Right lobe of liver (tissue), 6 donors: ENCODE measurements at places on chromosomes 11 and 22. TPM values are rescaled to one million over a fixed set of nuclear protein-coding genes. Genes with fewer than 3 reads are reported as not detected.

ROBO4 gene
- 7.7 TPM for total RNA-seq

IFITM10 gene
- 5.1 TPM for total RNA-seq

CTSW gene
- 1.2 TPM for total RNA-seq

ANKK1 gene
- not detected for total RNA-seq

DNA sequence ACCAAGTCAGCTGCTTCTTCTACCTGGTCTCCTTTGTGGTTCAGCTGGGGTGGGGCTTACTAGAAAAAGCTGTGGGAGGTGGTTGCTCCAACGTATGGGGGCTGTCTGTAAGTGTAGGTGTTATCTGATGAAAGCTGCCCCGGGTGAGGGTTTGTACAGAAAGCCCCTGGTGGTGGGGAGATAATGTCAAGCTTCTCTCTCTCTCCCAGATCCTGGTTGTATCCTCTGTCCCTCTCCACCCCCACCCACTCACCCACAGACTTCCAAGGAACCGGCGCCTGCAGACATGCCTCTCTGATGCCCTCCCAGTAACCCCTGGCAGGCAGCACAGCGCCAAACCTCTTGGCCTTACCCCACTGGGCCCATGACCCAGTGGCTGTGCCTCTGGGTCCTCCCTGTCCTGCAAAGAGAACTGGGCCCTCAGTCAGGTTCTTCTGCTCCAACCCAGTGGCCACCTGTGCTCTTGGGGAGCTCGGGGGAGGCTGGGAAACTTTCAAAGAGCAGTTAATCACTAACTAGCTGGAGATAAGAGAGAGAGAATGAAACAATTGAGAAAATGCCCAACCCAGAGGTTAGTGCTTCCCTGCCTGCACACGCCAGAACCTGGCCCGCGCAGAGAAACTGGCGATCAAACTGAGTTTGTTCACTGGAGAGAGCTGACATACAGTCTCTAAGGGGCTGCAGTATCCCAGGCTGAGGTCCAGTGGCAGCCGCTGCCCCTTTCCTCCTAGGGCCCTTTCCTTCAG is 20.4 kb upstream of the EHF start:
- no peaks in the 10 kb centered on the region for H3K36me3 ChIP-seq
- peak; percentile 55 for DNase-seq
- no peak overlapping the region for H3K4me3 ChIP-seq
- no peaks in the 10 kb centered on the region for H3K4me1 ChIP-seq
- H3K27ac ChIP-seq, result peak overlapping the region; percentile 79

DNA sequence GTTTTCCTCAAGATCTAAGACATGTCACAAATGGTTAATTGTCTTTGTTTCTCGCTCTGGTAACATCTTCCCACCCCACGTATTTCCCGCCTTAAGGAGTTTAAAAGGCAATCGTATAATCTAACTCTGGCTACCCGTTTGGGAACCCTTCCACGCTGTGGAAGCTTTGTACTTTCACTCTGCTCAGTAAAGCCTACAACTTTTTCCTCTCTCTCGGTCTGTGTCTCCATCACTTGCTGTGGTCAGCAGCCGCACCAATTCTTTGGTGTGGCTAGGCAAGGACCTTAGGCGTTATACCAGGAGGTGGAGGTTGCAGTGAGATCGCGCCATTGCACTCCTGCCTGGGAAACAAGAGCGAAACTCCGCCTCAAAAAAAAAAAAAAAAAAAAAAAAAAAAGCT is 1430.1 kb downstream of the LRRC4C start:
- H3K27me3 ChIP-seq, result no peaks in the 10 kb centered on the region
- no peak for DNase-seq
- H3K4me3 ChIP-seq, result no peak overlapping the region

GRCh38 chr11:12591706-12592105 is 82.5 kb upstream of the TEAD1 start:
- H3K27me3 ChIP-seq, result no peaks in the 10 kb centered on the region
- H3K36me3 ChIP-seq, result no peaks in the 10 kb centered on the region
- no peak for DNase-seq
- no peak overlapping the region for H3K4me3 ChIP-seq
- no peak overlapping the region for H3K27ac ChIP-seq

- no peaks in the 10 kb centered on the region for H3K36me3 ChIP-seq
- no peak overlapping the region for H3K27ac ChIP-seq
- H3K27me3 ChIP-seq, result no peaks in the 10 kb centered on the region
- peak overlapping the region; percentile 62 for H3K4me3 ChIP-seq
Measured at GRCh38 chr11:66727282-66728037, 1.6 kb downstream of the SPTBN2 start.

- no peak overlapping the region for H3K4me3 ChIP-seq
- H3K27me3 ChIP-seq, result no peaks in the 10 kb centered on the region
- peaks cover 18% of the 10 kb centered on the region for H3K4me1 ChIP-seq
- H3K27ac ChIP-seq, result no peak overlapping the region
- no peaks in the 10 kb centered on the region for H3K36me3 ChIP-seq
- DNase-seq, result no peak
Measured at GRCh38 chr11:70024773-70025045, 53.4 kb upstream of the ANO1 start.

DNA sequence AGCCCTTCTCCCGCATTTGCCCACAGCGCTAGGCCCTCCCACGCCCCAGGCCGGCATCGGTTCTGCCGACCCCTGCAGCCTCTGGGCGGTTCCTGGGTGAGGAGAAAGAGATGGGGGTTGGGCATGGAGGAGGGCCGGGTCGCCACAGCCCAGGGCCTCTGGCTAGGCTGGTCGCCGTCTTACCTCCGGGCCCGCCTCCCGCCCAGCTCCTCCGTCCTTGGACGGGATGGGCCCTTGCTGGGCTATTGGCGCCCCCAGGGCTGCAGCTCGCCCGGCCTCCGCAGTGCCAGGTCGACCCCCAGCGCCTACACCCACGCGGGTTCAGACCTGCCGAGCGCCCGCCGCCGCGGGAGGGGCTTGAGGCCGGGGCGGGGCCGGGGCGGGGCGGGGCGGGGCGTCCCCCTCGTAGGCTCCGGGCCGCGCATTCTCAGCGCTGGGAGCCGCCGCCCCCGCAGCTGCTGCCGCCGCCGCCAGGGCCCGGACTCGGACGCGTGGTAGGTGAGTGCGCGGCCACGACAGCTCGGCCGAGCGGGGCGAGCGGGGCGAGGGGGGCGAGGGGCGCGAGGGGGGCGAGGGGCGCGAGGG is at the start of gene CD151:
Gene CD151 (plus strand): TSS at position 424 of the 585 bp plus-strand sequence. CDS start 3,118 bp downstream, outside the sequence.
- peak within 1 kb of the TSS; percentile 63 for H3K27ac ChIP-seq
- DNase-seq, result no peak
- no peaks in the 10 kb centered on the region for H3K4me1 ChIP-seq
- H3K4me3 ChIP-seq, result peak within 1 kb of the TSS; percentile 75
- no peaks in the 10 kb centered on the region for H3K27me3 ChIP-seq

GRCh38 chr22:39808081-39808480 is 85.5 kb downstream of the ENTHD1 start:
- DNase-seq, result no peak
- H3K4me3 ChIP-seq, result no peak overlapping the region
- no peaks in the 10 kb centered on the region for H3K27me3 ChIP-seq

GRCh38 chr22:26837784-26838470 is 180.5 kb downstream of the MIAT start:
- DNase-seq, result no peak
- H3K4me3 ChIP-seq, result no peak overlapping the region
- no peaks in the 10 kb centered on the region for H3K4me1 ChIP-seq

GRCh38 chr11:65856689-65857499 is 1.1 kb downstream of the CFL1 start:
- peak overlapping the region; percentile 97 for H3K4me3 ChIP-seq
- peak overlapping the region; percentile 94 for H3K27ac ChIP-seq
- H3K27me3 ChIP-seq, result no peaks in the 10 kb centered on the region
- no peaks in the 10 kb centered on the region for H3K4me1 ChIP-seq

- H3K36me3 ChIP-seq, result no peaks in the 10 kb centered on the region
- no peak overlapping the region for H3K27ac ChIP-seq
- no peak overlapping the region for H3K4me3 ChIP-seq
Measured at GRCh38 chr11:78696177-78696576, 121.5 kb upstream of the NARS2 start.

GRCh38 chr22:33958741-33959140 is 38.5 kb upstream of the LARGE1 start:
- no peaks in the 10 kb centered on the region for H3K36me3 ChIP-seq
- no peak overlapping the region for H3K4me3 ChIP-seq
- no peak for DNase-seq
- no peaks in the 10 kb centered on the region for H3K27me3 ChIP-seq
- H3K4me1 ChIP-seq, result no peaks in the 10 kb centered on the region

DNA sequence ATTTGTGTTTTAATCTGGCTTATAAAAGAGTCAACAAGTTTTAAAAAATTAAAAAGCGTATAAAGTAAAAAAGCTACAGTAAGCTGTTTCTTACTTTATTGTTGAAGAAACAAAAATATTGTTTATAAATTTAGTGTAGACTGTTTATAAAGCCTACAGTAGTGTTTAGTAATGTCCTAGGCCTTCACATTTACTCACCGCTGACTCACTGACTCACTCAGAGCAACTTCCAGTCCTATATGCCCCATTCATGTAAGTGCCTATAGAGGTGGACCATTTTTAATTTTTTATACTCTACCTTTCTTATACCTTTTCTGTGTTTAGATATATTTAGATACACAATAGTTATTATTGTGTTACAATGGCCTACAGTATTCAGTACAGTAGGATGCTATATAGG is 12.2 kb downstream of the MPPED2 start:
- no peaks in the 10 kb centered on the region for H3K4me1 ChIP-seq
- H3K4me3 ChIP-seq, result no peak overlapping the region
- H3K27ac ChIP-seq, result no peak overlapping the region
- H3K36me3 ChIP-seq, result no peaks in the 10 kb centered on the region
- no peaks in the 10 kb centered on the region for H3K27me3 ChIP-seq
- no peak for DNase-seq

DNA sequence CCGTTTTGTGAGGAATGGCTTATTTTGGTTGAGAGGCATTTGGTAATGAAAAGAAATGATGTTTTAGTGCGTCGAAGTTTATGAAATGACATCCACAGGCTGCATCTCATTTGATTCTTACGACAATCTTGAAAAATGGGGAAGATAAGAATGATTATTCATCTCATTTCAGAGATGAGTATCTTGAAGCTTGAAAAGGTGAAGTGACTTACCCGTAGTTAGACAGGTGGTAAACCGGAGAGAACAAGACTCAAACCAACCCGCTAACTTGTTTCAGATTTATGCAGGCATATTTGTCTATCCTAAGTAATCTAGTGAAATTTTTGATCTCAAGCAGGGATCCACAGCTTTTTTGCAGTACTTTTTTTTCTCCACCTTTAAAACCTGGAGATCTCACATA is 9.1 kb upstream of the SORL1-AS1 start:
- H3K4me3 ChIP-seq, result no peak overlapping the region
- no peak for DNase-seq
- H3K36me3 ChIP-seq, result no peaks in the 10 kb centered on the region
- H3K27me3 ChIP-seq, result no peaks in the 10 kb centered on the region
- peak overlapping the region; percentile 77 for H3K27ac ChIP-seq

DNA sequence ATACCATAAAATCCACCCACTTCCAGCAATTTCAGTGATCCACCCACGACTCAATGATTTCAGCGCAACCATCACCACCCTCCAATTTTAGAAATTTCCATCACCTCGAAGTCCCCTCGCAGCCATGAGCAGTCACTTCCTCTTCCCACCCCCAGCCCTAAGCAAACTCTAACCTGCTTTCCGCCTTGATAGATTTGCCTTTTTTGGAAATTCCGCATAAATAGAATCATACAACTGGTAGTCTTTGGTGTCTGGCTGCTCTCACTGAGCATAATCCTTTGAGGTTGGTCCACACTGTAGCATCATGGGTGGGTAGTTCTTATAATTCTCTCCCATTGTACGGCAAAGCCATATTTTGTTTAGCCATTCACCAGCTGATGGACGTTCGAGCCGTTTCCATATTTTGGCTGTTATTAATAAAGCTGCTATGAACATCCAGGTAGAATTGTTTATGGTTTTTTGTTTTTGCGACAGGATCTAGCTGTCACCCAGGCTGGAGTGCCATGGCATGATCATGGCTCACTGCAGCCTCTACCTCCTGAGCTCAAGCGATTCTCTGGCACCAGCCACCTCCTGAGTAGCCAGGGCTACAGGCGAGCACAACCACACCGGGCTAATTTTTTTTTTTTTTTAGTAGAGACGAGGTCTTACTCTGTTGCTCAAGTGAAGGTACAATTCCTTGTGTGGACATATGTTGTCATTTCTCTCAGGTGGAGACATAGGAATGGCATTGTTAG is 16.0 kb downstream of the PIM3 start:
- H3K27me3 ChIP-seq, result no peaks in the 10 kb centered on the region
- no peak overlapping the region for H3K4me3 ChIP-seq
- H3K27ac ChIP-seq, result no peak overlapping the region
- H3K36me3 ChIP-seq, result no peaks in the 10 kb centered on the region
- H3K4me1 ChIP-seq, result no peaks in the 10 kb centered on the region
